ENCODE measurements at places on chromosomes 16 and 17.

GRCh38 chr17:77610972-77611521 lies 347.5 kb upstream of the TNRC6C start:
- H3K27ac ChIP-seq: no peak overlapping the region
- H3K27me3 ChIP-seq: peaks cover 48% of the 10 kb centered on the region
- no peak for DNase-seq
- H3K36me3 ChIP-seq: no peaks in the 10 kb centered on the region
- peaks cover 26% of the 10 kb centered on the region for H3K4me1 ChIP-seq

DNA sequence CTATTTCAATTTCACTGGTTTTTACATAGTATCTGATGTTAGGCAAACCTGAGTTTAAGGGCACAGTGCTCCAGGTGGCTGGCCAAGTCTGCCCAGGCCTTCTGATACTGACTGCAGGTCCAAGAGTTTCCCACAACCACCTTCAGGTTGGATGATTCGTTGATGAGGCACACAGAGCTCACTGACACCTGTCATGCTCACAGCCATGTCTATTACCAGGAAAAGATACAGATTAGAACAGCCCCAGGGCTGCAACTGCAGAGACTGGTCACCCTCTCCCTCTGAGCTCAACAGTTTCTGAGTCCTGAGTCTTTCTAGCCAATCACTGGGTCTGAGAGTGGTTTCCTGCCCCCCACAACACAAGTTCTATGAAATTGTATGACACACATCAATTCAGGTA lies 37.2 kb downstream of the MEAK7 start:
- H3K27ac ChIP-seq: no peak overlapping the region
- H3K4me3 ChIP-seq: no peak overlapping the region
- peaks cover 60% of the 10 kb centered on the region for H3K36me3 ChIP-seq

- peaks cover 7% of the 10 kb centered on the region for H3K27me3 ChIP-seq
- H3K27ac ChIP-seq: no peak overlapping the region
- H3K4me1 ChIP-seq: no peaks in the 10 kb centered on the region
- H3K4me3 ChIP-seq: no peak overlapping the region
- peaks cover 7% of the 10 kb centered on the region for H3K36me3 ChIP-seq
These were observed 7.5 kb downstream of the BTBD17 start for GRCh38 chr17:74354123-74354522.

- H3K4me3 ChIP-seq: no peak overlapping the region
- no peaks in the 10 kb centered on the region for H3K36me3 ChIP-seq
- DNase-seq: no peak
- H3K4me1 ChIP-seq: peaks cover 17% of the 10 kb centered on the region
- no peak overlapping the region for H3K27ac ChIP-seq
- H3K27me3 ChIP-seq: peaks cover 11% of the 10 kb centered on the region
These were observed 509.6 kb downstream of the CDH13 start for GRCh38 chr16:83136419-83136818.

Data from HFFc6 (cell line).